Stimulated activated CD4-positive, alpha-beta T cell treated with anti-CD3 and anti-CD28 coated beads, Interleukin-2, amount 100 ng/mL, for 24 hours (primary cell): ENCODE measurements at places on chromosomes 2 and 18.

- DNase-seq, result no peak
Measured at GRCh38 chr2:120892271-120892966, 156.8 kb downstream of the GLI2 start.

- DNase-seq, result no peak
Measured at GRCh38 chr2:54377901-54378493, 78.1 kb upstream of the SPTBN1 start.

DNA sequence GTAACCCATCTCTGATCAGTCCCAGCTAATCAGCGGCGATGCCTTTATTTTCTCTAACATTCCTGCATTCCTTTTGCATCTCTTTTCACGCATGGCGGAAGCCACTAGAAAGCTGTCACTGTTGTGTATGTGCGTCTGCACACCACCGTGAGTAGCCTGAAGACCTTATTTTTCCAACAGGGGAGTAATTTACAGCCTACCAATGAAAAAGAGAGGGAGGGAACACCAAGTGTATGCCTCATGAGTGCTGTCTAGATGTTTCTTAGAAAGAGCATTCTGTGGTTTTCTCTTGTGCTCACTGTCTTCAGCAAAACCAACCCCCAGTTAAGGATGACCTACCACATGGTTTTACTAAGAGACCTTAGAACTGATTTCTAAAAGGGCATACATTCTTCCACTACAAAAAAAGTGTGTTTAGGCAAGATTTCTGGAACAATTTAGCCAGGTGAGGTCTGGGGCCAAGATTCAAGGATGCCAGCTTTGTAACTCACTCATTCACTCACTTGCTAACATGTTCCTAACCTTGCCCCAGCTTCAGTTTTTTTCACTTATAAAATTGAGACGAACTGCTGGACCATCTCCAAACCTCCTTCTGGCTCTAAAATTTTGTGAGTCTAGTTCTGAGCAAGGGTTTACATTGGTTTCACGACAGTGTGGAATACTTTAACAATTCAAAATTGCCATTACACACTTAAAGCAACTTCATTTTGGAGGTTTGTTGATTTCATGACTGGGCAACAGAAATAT is 51.4 kb downstream of the BCL2 start:
- DNase-seq, result no peak

DNA sequence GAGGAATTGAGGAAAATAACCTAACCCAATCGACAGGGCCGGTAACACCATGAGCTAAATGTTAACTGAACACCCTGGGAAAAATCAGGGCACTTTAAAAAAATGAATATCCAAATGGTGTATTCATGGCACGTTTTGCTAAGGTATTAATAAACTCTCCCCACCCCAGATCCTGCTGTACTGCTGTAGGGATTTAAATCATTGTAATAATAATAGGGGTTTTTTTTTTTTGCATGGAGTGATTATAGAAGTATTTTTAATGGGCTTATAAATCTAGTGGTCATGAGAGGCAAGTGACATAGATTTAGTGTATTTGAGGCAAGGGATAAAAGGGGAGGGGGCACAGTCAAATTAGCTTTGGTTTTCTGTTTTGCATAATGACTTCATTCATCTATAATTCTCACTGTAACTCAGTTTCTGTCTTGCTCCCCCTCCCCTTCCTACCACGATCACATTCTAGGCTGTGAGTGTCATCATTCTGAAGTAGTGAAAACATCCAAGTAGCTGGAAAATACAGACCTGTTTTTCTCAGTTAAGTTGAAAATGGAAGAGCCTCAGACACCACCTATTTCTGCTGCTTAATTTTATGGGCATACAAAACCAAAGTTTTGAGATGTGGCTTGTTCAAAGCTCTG is 18.2 kb upstream of the MGAT5 start:
- no peak for DNase-seq

- no peak for DNase-seq
Measured at GRCh38 chr2:15971351-15971750, 31.0 kb downstream of the MYCN start.

GRCh38 chr18:32420084-32420750 is 50.5 kb downstream of the GAREM1 start:
- DNase-seq, result no peak

- DNase-seq, result no peak
Measured at GRCh38 chr2:221488136-221488807, 83.8 kb downstream of the EPHA4 start.

DNA sequence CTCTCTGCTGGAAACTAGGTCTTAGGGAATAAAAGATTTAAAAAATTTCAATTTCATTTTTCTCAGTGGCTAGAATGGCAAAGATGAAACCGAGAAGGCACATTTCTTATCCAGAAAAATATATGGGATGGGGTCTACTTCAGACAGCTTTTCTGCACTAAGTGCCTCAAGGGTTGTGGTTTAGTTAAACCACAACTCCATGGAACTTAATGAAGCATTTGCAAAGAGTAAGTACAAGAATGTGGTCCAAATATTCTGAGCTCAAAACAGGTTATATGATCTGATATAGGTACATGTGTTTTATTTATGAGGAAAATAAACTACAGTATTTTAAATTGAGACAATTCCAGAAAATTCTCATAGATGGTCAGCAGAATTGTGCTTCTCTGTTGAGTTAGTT is 101.8 kb upstream of the FZD5 start:
- no peak for DNase-seq

DNA sequence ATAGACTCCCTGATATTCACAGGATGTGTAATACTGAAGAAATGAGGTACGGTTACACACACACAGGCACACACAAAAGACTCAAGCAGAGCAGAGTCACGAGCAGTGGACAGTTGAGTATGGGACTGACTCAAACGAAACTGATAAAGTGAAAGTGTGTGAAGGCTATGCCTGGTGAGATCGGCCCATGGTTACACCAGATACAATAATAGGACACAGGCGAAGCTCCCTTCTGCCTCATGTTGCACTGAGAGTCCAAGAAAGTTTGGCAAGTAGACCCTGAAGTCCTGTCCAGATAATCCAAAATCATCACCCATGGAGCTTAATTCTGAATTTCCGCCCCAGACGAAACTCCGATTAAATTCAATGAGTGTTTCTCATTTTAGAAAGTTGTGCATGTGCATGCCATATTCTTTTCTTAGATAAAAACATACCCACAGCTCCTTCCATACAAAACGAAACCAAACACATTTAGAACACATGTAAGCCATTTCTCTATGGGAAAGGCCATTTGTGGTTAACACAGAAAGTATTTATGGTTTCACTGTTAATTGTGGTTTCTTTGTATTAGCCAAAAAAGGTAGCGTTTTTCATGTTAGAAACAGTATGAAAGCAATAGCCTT is 567.6 kb downstream of the PLCL1 start:
- DNase-seq, result no peak

- DNase-seq, result no peak
Measured at GRCh38 chr2:138373993-138374408, 127.6 kb upstream of the SPOPL start.

- no peak for DNase-seq
Measured at GRCh38 chr2:236618370-236618769, 48.7 kb downstream of the ACKR3 start.

GRCh38 chr18:29560270-29560669 is 1383.3 kb upstream of the CDH2 start:
- DNase-seq, result no peak

DNA sequence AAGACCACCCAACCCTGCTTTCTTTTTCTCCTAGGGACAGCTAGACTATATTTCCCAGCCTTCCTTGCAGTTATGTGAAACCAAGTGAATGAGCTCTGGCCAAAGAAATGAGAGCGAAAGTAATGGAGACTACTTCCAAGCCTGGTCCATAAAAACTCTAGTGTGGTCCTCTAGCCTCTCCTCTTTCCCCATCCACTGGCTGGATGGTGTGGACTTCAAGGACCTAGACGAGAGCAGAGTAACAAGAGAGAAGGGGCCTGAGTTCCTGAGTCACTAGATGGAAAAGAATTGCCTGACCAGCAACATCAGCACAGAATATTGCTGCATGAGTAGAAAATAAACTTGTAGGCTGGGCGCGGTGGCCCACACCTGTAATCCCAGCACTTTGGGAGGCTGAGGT is 2.9 kb upstream of the TMSB10 start:
- no peak for DNase-seq

DNA sequence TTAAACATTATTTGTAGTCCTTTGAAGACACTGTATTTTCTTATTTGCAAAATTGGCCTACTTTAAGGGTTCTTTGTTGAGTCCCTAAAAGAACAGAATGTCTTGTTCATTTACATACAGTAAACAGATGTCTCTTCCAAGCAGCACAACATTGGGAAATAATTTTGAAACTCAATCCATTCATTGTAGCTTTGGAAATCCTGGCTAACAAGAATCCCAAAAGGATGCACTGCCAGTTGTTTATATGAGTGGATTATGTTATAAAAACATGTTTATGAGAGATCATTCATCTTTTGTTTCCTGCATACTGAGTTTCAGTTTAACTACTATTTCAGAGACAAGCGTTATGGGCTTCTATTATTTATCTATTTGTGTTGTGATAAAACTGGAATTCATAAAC is 499.3 kb downstream of the PID1 start:
- DNase-seq, result no peak

DNA sequence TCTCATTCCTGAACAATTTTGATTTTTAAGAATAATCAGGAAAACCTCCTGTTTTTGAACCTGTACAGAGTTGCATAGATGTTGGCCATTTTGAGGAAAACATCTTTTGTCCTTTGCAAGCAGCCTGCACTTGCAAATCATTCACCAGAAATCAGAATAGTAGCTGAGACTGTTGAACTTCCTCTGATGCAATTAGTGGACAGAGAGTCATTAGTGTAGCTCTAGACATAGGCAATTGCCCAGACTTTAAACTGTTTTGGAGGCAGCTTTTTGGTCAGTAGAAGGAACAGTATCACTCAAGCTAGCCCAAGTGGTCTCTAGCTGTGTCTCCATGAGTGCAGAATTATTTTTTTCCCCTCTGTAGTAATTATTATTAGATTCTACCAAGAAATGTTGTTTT is 326.1 kb downstream of the PIK3C3 start:
- DNase-seq, result no peak

DNA sequence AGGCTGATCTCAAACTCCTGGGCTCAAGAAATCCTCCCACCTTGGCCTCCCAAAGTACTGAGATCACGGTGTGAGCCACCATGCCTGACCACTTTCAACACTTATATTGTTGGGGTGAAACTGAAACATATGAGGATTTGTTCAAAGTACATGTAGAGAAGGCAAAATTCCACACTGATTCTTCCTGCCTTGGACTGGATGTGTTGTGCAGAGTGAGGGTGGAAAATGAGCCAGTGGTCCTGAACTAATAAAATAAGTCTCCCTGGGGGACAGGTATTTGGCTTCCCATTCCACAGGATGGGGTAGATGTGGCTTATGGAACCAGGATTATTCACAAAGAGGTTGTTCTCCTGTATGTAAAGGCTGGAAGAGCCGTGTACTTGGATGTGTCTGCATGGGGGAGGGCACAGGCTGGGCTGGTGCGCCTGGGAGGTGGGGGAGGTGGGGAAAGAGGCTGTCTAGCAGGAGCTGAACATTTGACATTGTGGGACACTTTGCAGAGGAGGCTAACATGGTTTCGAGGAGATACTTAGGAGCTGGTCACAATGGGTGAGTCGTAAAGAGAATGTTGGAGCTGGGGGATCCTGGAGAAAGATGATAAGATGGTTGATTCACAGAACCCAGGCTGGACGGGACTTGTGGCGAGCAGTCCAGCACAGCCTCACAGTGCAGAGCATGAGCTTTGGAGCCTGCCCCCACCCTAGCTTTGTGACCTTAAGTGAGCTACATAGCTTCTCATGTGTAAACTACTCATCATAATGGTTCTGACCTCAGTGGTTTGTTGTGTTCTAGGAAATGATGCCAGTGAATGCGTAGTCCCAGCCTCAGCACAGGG is at the start of gene TXNDC2:
TXNDC2 (plus strand) TSS at position 804 of the 835 bp plus-strand sequence. CDS start 708 bp downstream, outside the sequence.
- no peak for DNase-seq

DNA sequence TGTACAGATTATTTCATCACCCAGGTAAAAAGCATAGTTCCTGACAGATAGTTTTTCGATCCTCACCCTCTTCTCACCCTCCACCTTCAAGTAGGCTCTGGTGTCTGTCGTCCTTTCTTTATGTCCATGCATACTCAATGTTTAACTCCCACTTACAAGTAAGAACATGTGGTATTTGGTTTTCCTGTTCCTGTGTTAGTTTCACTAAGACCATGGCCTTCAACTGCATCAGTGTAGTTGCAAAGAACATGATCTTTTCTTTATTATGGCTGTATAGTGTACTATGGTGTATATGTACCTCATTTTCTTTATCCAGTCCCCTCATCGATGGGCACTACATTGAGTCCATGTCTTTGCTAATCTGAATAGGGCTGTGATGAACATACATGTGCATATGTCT is 184.2 kb downstream of the KCNJ3 start:
- DNase-seq, result no peak

GRCh38 chr2:239601201-239601851 is 200.5 kb upstream of the HDAC4 start:
- no peak for DNase-seq

DNA sequence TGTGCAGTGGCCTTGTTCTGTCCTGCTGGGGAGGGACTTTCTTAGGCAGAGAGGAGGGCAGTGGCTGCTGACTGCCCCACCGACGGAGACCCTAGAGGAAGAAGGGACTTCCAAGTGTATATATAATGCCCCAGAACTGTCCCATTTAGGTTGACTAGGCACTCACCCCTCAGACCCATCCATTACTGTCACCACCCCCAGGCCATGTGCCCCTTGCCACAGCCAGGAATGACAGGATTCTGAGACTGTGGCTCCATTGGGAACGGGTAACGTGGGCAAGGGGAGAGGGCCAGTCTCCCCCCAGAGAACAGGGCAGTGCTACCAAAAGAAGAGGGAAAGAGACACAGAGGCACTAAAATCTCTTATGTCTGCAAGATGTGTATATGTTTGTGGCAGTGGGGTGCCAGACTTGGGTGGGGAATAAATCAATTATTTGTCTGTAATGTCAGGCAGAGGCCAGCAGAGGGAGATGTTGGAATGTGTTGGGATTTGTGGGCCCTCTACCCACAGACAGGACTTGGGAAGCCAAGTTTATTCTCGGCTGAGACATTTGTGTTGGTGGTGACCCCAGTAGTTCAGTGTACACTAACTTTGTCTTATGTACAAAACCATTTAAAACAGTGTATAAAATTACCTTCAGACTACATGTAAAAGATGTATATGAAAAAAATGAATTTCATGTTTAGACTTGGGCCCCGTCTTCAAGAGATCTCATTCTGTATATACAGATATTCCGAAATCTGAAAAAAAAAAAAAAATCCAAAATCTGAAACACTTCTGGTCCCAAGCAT is 24.0 kb upstream of the TMEM37 start:
- peak; percentile 15 for DNase-seq

DNA sequence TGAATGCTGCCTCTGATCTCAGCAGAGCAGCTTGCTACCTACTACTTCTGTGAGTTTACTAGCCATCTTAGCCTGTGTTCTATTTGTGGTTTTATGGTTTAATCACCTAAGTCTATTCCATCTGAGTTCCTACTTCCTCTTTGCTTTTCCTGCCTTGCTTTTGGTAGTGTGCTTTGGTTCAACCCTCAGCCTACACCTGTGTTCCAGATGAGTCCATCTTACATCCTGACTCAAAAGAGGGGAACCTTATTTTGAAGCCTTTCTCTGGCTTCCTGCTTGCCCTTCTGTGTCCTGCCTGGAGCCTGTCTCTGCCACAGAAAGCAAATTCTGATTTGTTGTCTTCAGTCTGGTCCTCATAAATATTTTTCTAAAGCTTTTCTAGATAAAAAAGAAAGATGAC is 530.3 kb upstream of the MEX3C start:
- no peak for DNase-seq

GRCh38 chr18:13564579-13564978 is 161.8 kb downstream of the FAM210A start:
- DNase-seq, result no peak
